ENCODE measurements at places on chromosomes 12 and 14.
A peak's percentile ranks its signal among the peaks of the same experiment; 100 is the strongest.

DNA sequence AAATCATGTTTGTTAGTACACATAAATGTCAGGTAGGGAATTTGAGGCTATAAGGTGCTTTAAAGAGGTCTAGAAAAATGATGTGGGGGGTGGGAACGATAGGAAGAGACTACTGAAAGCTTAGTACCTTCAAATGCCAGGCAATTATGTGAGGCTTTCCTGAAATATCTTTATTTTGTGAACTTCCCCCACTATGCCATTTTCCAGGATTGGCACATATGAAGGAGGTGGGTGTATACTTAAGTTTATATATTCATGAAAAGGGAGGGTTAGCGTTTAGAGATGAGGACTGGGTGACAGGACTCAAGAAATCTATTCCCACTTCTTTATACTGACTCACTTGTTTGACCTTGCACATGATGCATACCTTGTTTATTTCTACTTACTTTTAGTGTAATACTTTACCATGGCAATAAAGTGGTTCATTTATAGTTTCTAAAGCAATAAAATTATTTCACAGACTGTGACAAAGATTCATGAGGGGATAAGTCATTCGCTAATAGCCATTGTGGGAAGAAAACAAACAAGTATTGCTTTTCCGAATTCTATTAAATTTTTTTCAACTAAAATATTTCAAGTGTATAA lies 77.1 kb downstream of the PLEKHA5 start:
- no peak for DNase-seq

- no peak for DNase-seq
Observed at GRCh38 chr12:104790296-104791125, 167.6 kb downstream of the SLC41A2 start.

GRCh38 chr12:41856228-41856627 lies 288.4 kb downstream of the GXYLT1 start:
- DNase-seq, result no peak

DNA sequence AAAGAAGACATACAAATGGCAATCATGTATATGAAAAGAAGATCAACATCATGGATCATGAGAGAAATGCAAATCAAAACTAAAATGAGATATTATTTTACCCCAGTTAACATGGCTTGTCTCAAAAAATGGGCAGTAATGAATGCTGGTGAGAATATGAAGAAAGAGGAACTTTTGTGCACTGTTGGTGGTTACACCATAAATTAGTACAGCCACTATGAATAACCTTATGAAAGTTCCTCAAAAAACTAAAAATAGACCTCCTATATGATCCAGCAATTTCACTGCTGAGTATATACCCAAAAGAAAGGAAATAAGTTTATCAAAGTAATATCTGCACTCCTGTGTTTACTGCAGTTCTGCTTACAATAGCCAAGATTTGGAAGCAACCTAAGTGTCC lies 151.7 kb downstream of the PDZRN4 start:
- no peak for DNase-seq

DNA sequence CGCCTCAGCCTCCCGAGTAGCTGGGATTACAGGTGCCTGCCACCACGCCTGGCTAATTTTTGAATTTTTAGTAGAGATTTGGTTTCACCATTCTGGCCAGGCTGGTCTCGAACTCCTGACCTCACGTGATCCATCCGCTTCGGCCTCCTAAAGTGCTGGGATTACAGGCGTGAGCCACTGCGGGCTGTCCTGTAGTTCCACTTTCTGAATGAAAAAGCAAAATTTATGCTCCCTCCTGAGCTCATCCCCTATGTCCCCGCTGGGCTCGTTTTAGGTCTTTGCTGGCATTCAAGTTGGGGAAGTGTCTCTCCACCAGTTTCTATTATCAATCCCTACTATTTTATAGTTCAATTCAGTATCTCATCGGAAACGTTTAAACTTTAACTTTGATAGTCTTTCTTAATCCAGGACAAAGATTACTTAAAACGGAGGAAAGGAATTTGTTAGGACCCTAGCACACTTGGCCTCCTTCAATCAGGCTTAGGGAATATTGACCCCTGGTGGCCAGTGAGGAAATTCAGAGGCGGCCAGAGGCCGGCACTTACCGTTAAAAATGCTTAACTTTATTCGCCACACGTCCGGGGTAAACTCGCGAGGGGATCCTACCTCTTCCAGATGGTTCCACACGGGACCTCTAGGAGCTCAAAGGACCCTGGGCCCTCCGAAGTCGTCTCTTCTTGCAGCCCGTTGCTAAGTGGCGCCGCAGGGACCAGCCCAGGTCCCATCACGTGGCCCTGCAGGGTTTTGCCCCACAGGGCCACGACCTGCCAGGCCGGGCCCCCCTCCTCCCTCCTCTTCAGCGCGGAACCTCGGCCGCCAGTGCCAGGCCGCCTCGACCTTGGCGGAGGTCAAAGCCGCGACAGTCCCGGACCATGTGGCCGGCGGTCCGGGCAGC lies 11.4 kb upstream of the DNAL1 start:
- peak; percentile 43 for DNase-seq

- DNase-seq, result no peak
Observed at GRCh38 chr14:100302616-100303015, 3.6 kb downstream of the SLC25A29 start.

- no peak for DNase-seq
Observed at GRCh38 chr12:124389725-124390441, 95.0 kb downstream of the RFLNA start.

DNA sequence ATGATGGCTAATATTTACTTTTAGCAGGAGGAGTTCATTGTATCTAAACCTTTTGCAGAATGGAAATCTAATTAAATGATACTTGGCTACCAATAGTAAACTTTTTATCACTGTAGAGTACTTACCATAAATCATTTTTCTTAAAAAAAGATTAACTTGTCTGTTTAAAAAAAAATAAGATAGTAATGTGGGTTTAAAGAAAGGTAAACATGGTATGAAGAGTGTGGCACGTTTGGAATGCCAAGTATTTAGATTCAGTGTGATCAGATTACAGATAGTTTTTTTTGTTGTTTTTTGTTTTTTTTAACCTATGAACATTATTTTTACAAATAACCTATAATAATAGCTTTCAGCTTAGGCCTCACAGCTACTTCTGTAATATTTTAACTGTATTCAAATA lies 25.8 kb downstream of the KTN1 start:
- DNase-seq, result no peak

GRCh38 chr12:124125203-124125871 lies 152.3 kb downstream of the ZNF664 start:
- peak; percentile 29 for DNase-seq

GRCh38 chr12:23560611-23561010 lies 388.9 kb downstream of the SOX5 start:
- no peak for DNase-seq

DNA sequence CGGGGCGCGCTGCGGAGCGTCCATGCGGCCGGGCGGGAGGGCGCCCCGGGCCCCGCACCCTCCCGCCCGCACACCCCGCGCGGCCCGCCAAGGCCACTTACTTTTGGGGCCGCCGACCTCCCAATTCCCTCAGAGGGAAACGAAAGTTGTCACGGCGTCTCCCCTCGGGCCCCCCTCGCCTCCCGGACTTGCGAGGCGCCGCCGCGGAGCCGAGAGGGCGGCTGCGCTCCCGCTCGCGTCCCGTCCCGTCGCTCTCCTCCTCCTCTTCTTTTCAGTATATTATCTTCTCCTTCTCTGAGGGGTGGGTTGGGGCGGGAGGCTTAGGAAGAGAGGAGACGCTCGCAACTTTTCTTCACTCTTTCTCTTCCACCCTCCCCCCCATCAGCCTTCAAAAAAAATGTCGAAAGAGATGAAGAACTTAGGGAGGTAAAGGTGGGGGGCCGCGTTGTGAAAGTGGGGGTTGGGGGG lies 613 bp downstream of the DUSP16 start:
- no peak for DNase-seq

DNA sequence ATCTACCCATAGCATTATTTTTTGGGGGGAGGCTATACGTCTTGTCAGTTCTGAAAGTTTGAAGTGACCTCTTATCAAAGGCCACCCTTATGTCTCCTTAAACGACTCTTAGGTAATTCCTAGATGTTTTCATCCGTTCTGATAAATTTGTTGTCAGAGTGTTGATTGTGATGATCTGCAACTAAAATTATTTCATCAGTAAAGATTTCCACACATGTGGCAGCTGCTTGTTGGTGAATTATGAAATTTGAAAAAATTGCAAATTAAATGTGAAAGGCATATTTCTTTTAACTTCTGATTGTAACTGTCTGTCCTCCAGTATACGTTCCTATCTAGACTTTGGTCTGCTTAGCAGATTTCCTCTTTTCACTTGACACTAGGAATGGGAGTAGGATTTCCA lies 1.4 kb downstream of the ADIPOR2 start:
- no peak for DNase-seq

DNA sequence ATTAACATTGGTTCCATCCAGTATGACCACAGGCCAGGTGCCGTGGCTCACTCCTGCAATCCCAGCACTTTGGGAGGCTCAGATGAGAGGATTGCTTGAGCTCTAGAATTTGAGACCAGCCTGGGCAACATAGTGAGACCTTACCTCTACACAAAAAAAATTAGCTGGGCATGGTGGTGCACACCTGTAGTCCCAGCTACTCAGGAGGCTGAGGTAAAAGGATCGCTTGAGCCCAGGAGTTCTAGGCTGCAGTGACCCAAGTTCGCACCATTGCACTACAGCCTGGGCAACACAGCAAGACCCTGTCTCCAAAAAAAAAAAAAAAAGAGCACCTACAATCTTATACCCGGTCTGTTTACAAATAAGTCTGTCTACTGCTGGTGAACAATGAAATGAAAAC lies 9.9 kb downstream of the LTA4H start:
- no peak for DNase-seq

GRCh38 chr12:111154147-111154834 lies 214.6 kb downstream of the PHETA1 start:
- DNase-seq, result no peak

- no peak for DNase-seq
Observed at GRCh38 chr12:28390761-28391385, 200.6 kb downstream of the CCDC91 start.

DNA sequence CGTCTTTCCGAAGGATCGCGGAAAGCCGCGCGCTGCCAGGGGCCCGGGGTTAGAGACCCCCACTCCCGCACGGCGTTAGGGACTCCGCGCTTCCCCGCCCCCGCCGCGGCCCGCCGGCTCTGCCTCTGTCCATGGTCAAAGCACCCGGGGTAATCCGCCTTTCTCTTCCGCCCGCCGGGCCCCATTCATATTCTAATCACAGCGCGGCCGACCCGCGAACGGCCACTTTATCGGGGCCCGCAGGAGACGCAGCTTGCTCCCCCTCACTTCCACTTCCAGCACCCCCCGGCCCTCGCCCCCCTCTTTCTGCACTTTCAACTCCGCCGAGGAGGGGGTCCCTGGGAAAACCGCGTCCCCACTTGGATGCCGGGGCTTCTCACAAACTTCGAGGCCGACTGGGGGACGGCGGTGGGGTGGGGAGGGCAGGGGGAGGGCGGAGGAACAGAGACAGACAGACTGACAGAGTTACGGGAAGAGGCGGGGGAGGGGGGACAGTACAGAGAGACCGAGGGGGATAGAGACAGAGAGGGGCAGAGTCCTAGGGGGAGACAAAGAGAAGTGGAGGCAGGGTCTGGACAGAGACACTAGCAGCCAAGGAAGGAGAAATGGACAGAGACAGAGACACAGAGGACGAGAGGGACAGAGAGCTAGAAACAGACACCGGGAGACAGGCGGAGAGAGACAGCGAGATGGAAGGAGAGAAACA lies 1.1 kb upstream of the RFX4 start:
- DNase-seq, result no peak

DNA sequence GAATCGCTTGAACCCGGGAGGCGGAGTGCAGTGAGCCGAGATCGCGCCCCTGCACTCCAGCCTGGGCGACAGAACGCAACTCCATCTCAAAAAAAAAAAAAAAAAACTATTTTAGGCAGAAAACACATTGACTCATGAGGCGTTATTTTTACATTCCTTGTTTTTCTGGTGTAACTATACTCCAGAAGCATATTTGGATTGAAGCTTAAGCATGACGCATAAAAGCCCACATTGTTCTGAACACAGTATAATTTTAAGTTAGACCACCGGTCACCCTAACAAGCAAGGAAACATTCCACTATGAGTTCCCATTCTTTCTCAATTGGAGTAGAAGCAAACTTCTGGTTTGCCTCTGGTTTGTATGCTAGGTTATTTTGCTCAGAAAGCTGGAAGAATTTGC lies 173.0 kb downstream of the MYRFL start:
- no peak for DNase-seq

GRCh38 chr12:67927815-67928214 lies 61.4 kb upstream of the IFNG-AS1 start:
- no peak for DNase-seq

DNA sequence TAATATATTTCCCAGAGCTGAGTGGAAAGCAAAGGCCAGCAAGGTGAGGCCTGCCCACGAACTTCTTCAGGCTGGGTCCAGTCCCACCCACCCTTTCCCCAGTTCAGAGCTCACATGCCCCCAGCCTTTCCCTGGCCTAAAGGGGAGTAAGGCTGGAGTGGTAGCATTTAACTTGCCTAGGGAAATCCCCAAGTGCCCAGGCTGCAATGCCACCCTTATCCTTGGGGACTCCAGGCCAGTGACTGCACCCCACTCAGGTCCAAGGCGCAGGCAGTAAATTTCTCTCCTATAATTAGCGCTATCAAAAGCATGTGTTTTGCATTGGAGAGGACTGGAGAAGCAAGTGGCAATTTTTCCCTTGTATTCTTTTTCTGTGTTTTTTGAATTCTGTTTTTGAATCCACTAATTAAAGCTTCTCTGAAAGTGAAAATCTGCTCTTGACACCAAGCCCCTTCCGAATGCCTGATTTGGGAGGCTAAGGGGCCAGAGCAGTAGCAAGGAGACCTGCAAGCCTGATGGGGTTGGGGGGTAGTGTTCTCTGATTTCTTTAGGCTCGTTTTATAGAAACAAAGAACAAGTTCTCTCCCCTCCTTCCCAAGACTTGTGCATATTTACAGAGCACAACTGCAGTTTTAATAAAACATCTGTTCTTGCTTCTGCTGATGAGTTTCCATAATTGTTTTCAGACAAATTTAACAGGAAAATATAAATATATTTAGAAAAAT lies 3.5 kb upstream of the HOXC6 start:
- DNase-seq, result no peak

DNA sequence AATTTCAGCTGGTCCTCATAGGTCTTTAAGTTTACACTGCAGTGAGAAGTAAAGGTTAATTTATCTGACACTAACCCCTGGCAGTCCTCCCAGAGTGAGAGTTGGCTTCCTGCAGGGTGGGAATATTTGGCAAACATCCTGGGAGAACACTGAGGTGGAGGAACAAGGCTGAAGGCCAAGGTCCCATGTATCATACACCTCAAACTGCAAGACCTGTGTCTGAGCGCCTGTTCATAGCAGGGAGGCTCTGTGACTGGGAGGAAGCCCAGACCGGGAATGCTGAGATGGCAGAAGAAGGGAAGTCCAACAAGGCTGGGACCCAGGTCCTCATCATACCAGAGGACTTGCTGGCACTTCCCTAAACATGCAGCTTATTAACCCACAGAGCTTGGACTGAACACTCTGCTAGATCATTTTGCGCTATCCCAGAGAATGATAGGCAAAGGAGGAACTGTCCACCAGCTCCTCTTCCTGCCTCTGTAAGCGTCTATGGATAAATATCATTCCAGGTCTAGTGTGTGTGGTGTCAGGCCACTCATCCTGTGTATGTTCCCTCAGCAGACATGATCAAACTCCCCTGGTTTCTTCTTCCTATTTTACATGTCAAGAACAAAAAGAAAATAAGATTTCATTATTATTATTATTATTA lies 199.6 kb upstream of the CNOT2 start:
- no peak for DNase-seq

GRCh38 chr14:70755655-70756054 lies 53.7 kb downstream of the MAP3K9 start:
- DNase-seq, result no peak
